ENCODE measurements at places on chromosomes 3 and 15. TPM values are rescaled to one million over a fixed set of nuclear protein-coding genes. Genes with fewer than 3 reads are reported as not detected.

Gene SCG5
- 2.7 TPM for total RNA-seq

Gene LTK
- total RNA-seq: not detected

Gene PYGO1
- 30.1 TPM for total RNA-seq

Gene GP5
- total RNA-seq: 0.39 TPM

Gene TM4SF1
- 94.9 TPM for total RNA-seq

GRCh38 chr3:177300842-177301241 is 103.6 kb upstream of the TBL1XR1 start:
- H3K27me3 ChIP-seq: no peaks in the 10 kb centered on the region
- DNase-seq: no peak
- H3K4me1 ChIP-seq: peaks cover 25% of the 10 kb centered on the region

- no peak for DNase-seq
- H3K27me3 ChIP-seq: no peaks in the 10 kb centered on the region
- H3K27ac ChIP-seq: no peak overlapping the region
- no peaks in the 10 kb centered on the region for H3K36me3 ChIP-seq
- no peak overlapping the region for H3K4me3 ChIP-seq
Observed at GRCh38 chr3:94110854-94111253, 48.0 kb downstream of the NSUN3 start.

- H3K36me3 ChIP-seq: no peaks in the 10 kb centered on the region
- no peaks in the 10 kb centered on the region for H3K4me1 ChIP-seq
- no peak for DNase-seq
- no peak overlapping the region for H3K4me3 ChIP-seq
- no peaks in the 10 kb centered on the region for H3K27me3 ChIP-seq
Observed at GRCh38 chr3:150775001-150775599, 12.1 kb upstream of the SIAH2 start.

GRCh38 chr3:154018100-154018696 is 103.0 kb upstream of the ARHGEF26 start:
- H3K4me3 ChIP-seq: no peak overlapping the region
- H3K4me1 ChIP-seq: no peaks in the 10 kb centered on the region
- no peaks in the 10 kb centered on the region for H3K27me3 ChIP-seq
- H3K27ac ChIP-seq: no peak overlapping the region
- H3K36me3 ChIP-seq: no peaks in the 10 kb centered on the region

GRCh38 chr3:73143401-73143800 is 81.9 kb downstream of the EBLN2 start:
- no peaks in the 10 kb centered on the region for H3K4me1 ChIP-seq
- no peaks in the 10 kb centered on the region for H3K27me3 ChIP-seq
- H3K27ac ChIP-seq: no peak overlapping the region
- H3K36me3 ChIP-seq: no peaks in the 10 kb centered on the region
- no peak overlapping the region for H3K4me3 ChIP-seq
- DNase-seq: no peak

DNA sequence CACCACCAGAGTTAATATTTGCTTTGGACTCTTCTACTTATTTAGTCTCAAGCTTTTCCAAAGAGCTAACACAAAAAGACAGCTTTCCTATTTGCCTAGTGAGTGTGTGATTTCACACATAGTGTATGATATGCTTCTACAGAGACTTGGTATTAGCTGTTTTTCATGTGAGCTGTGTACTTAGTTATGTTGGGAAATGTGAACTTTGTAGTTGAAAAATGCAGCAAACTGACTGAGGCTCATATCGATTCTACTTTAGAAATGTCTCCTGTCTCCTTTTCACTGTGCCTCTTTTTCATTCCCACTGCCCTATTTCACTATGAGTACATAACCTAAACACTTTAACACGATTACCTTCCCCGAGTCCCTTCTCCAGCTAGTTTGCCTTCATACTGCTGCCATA is 136.5 kb downstream of the ALCAM start:
- no peaks in the 10 kb centered on the region for H3K36me3 ChIP-seq
- DNase-seq: no peak
- no peaks in the 10 kb centered on the region for H3K27me3 ChIP-seq
- no peak overlapping the region for H3K4me3 ChIP-seq
- H3K4me1 ChIP-seq: peaks cover 5% of the 10 kb centered on the region
